ENCODE measurements at places on chromosomes 11 and 22. TPM values are rescaled to one million over a fixed set of nuclear protein-coding genes. Genes with fewer than 3 reads are reported as not detected.

The TCN2 gene
- 33.7 TPM for total RNA-seq

The SLN gene
- not detected for total RNA-seq

The KREMEN1 gene
- 1.1 TPM for total RNA-seq

The SLC22A12 gene
- total RNA-seq, result not detected

The ROBO3 gene
- 18.1 TPM for total RNA-seq

The POTEH gene
- total RNA-seq, result not detected

The OR2AT4 gene
- not detected for total RNA-seq

The PNPLA5 gene
- total RNA-seq, result not detected

The OVCH2 gene
- not detected for total RNA-seq

The APOBEC3B gene
- total RNA-seq, result 5.9 TPM

The NAGA gene
- 52.3 TPM for total RNA-seq

The SNX32 gene
- 0.13 TPM for total RNA-seq

The AKIP1 gene
- 21.9 TPM for total RNA-seq

The MYOD1 gene
- total RNA-seq, result not detected

The TSPAN18 gene
- 11.7 TPM for total RNA-seq

The CHADL gene
- total RNA-seq, result 0.43 TPM

The RIMBP3C gene
- not detected for total RNA-seq

The MEI1 gene
- total RNA-seq, result 4.3 TPM

The PGA4 gene
- total RNA-seq, result not detected

The CALCA gene
- total RNA-seq, result not detected

The SART1 gene
- 30.9 TPM for total RNA-seq

The TMEM191B gene
- total RNA-seq, result not detected

All from thoracic aorta endothelial cell (primary cell).